ENCODE measurements at places on chromosomes 1 and 21.

- DNase-seq, result no peak
These were observed 12.4 kb downstream of the FBXO2 start for GRCh38 chr1:11641776-11642305.

- no peak for DNase-seq
These were observed 56.5 kb upstream of the ESRRG start for GRCh38 chr1:216779686-216780085.

GRCh38 chr1:109728870-109729269 is 12.0 kb downstream of the GSTM3 start:
- DNase-seq, result no peak

DNA sequence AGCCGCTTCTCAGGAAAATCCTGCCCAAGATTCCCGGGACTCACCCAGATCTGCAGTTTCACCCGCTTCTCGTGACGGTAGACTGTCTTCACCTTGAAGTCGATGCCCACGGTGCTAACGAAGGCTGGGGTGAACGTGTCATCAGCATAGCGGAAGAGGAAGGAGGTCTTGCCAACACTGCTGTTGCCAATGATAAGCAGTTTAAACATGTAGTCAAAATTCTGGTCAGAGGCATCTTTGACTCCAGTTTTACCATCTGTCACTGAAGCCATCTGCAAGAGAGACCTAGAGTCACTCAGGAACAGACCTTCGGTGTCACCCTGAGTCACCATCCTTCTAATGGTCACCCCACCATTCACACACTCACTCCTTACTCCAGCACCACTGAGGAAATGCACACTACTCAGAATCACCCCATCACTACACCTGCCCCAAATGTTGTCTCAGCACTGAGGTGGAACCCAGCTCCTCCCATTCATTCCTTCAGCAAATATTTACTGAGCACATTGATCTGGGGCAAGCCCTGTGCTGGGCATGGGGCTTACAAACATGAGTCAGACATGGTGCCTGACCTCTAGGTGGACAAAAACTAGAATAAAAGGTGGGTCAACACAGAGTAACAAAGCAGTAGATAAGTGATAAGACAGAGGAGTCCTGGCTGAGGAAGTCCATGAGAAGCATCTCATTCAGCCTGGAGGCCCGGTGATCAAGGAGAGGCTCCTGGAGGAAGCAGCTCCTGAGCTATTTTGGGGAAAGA is 13.5 kb downstream of the RAB3B start:
- DNase-seq, result no peak

DNA sequence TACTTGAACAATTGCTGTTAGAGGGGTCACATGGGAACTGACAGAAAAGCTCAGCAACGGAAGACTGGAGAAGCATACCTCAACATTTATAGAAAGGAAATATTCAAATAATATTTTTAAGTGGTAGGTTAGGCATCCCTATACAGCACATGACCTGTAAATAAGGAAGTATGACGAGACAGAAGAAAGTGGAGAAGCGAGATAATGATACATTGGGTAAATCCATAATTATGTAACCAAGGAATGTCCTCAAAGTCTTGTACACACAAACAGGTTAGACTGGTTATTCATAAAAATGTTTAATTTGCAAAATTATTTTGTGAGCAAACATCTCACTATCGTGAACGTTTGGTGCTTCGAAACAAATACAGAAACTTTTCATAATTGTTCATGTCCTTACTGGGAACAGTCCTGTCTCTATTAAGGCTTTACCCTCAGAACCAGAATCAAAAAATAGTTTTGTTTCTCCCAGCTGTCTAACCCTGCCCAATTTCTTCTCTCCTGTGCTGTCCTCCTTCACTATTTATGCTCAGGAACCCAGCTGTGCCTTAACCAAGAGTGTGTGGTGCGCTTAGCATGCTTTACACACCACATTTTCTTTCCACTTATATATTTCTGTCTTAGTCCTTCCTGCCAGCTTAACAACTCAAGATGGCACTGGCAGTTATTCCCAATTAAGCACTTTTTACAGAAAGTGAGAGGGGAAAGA is 10.2 kb downstream of the KMO start:
- no peak for DNase-seq
